ENCODE measurements at places on chromosomes 7 and 10.

DNA sequence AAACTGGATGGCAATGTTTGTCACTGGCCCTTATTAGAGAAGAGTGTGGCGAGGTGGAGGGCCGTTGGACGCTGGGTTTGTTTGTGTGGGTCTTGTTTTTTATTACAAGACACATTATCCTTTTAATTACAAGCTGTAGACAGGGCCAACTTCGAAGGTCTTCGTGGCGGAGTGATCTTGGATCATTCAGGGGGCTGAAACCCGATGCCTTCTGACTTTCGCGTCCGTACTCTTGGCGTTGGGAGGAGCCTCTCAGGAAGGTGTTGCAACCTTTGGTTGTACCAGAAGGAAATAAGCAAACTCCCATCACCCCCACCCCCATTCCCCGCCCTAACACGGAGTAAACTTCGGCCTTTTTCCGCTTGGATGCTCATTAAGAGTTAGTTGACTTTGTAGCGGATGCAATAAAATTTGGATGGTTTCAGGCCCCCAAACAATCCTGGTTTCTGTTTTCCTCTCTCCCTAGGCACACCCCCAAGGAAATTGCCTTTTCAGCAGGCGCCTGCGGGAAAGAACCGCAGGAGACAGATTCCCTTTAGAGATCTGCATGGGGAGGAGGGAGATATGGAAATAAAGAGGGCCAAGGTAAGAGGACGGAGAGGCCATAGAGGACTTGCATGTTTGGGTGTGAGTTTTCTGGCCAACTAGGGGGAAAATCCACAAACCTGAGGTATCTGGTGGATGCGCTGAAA lies 294.5 kb upstream of the NFE2L3 start:
- no peak for DNase-seq
- no peak overlapping the region for H3K4me3 ChIP-seq
- peaks cover 59% of the 10 kb centered on the region for H3K27me3 ChIP-seq
- no peak overlapping the region for H3K27ac ChIP-seq

DNA sequence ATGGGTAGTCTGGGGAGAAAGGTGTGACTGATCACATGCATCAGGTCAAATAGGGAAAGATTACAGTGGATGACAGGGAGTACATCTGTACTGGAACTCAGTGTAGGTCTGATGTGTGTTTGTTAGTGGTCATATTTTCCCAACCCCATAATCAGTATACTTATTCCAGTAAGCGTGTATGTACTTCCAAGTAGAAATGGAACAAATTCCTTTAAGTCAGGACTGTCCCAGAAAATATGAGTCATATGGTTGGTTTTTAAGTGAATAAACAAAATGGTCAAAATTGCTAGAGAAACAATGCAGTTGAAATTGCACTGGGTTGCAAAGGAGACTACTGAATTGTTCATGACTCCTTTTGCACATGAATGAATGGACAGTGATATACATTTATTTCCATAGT lies 118.8 kb upstream of the MYO3A start:
- no peaks in the 10 kb centered on the region for H3K27me3 ChIP-seq
- no peak overlapping the region for H3K4me3 ChIP-seq
- no peaks in the 10 kb centered on the region for H3K4me1 ChIP-seq
- no peak overlapping the region for H3K27ac ChIP-seq

DNA sequence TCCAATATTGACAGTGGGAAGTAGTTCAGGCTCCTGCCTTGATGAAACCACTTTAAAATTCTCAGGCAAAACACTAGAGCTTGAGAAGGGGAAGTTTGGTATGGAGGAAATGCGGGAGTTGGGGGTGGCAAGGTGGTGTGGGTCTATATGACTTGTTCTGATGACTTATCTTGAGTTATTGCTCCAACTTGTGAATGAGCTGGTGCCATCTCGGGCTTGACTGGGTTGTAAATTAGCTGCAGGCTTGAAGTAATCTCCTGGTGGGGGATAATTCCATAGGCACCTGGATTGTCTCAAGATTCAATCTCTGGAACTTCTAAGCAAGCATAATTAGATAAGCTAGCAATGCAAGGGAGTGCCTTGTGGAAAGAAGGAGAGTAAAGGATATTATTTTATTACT lies 29.0 kb downstream of the MRPL32 start:
- peaks cover 2% of the 10 kb centered on the region for H3K27me3 ChIP-seq
- DNase-seq = no peak
- no peak overlapping the region for H3K27ac ChIP-seq
- no peaks in the 10 kb centered on the region for H3K36me3 ChIP-seq
- no peaks in the 10 kb centered on the region for H3K4me1 ChIP-seq
- no peak overlapping the region for H3K4me3 ChIP-seq

- no peaks in the 10 kb centered on the region for H3K27me3 ChIP-seq
- H3K4me1 ChIP-seq = no peaks in the 10 kb centered on the region
- DNase-seq = no peak
Measured at GRCh38 chr10:107618504-107618994, 454.0 kb upstream of the SORCS1 start.

GRCh38 chr7:66267249-66267648 lies 62.1 kb downstream of the TPST1 start:
- H3K27ac ChIP-seq = no peak overlapping the region
- DNase-seq = no peak
- no peak overlapping the region for H3K4me3 ChIP-seq

DNA sequence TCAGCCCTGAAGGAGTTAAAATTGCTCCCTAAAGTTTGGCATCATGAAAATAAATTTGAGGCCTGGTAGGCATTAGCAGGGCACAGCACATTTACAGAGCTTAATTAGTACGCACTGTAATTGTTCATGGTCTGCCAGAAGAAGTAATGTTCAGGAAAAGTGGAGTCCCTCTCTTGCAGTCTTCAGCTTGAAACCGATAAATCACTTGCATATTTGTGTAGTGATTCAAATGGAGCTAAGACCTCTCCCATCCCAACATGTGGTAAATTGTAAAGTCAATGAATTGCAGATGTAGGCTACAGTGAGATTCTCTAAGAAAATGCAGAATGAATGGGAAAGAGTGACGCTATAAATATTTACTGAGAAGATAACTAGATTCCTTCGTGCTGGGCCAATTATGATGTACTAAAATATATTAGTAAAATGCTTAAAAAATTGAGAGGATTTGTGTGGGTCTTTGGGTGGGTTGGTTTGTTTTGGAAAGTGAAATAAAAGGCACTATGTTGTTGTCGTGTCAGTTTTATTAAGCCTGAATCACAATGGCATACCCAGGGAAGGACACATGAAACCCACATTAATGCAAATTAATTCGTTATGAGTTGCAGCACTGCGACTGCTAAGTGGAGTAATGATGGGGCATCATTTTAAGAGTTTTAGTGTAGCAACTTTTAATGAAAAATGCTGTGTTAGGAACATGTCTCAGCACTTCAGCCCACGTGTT lies 8.4 kb downstream of the TCF7L2 start:
- no peak overlapping the region for H3K27ac ChIP-seq
- H3K27me3 ChIP-seq = peaks cover 76% of the 10 kb centered on the region
- no peaks in the 10 kb centered on the region for H3K36me3 ChIP-seq
- no peak overlapping the region for H3K4me3 ChIP-seq
- peaks cover 2% of the 10 kb centered on the region for H3K4me1 ChIP-seq
- no peak for DNase-seq

GRCh38 chr10:80532571-80532970 lies 5.1 kb upstream of the SH2D4B start:
- peak overlapping the region; percentile 97 for H3K27ac ChIP-seq
- peaks cover 23% of the 10 kb centered on the region for H3K36me3 ChIP-seq
- peak overlapping the region; percentile 47 for H3K4me3 ChIP-seq
- peaks cover 57% of the 10 kb centered on the region for H3K4me1 ChIP-seq
- H3K27me3 ChIP-seq = no peaks in the 10 kb centered on the region

GRCh38 chr10:59829024-59829423 lies 75.8 kb upstream of the MRLN start:
- H3K36me3 ChIP-seq = peaks cover 37% of the 10 kb centered on the region
- H3K27me3 ChIP-seq = no peaks in the 10 kb centered on the region
- DNase-seq = no peak
- H3K27ac ChIP-seq = no peak overlapping the region

GRCh38 chr7:140342727-140343514 lies 55.4 kb downstream of the SLC37A3 start:
- DNase-seq = no peak
- no peaks in the 10 kb centered on the region for H3K27me3 ChIP-seq
- no peak overlapping the region for H3K4me3 ChIP-seq
- peaks cover 9% of the 10 kb centered on the region for H3K36me3 ChIP-seq
- H3K27ac ChIP-seq = no peak overlapping the region

DNA sequence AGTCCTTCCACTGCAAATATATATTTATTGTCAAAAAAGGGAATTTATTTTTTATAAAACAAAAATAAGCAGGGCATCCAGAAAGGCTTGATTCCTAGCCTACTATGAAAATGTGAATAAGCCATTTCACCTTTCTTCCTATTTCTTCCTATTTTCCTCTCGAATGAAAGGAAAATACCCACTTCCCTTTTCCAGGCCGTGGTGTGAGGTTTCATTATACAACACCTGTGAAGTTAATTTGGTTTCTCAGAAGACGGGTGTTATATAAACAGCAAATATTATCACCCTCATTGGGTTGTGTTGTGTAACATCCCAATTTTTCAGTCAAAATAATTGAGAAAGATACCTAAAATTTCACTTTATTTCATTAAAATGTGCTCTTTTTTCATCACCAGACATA lies 214.3 kb downstream of the DGKB start:
- no peaks in the 10 kb centered on the region for H3K36me3 ChIP-seq
- H3K4me1 ChIP-seq = no peaks in the 10 kb centered on the region
- no peak overlapping the region for H3K27ac ChIP-seq
- no peak for DNase-seq
- H3K4me3 ChIP-seq = no peak overlapping the region

DNA sequence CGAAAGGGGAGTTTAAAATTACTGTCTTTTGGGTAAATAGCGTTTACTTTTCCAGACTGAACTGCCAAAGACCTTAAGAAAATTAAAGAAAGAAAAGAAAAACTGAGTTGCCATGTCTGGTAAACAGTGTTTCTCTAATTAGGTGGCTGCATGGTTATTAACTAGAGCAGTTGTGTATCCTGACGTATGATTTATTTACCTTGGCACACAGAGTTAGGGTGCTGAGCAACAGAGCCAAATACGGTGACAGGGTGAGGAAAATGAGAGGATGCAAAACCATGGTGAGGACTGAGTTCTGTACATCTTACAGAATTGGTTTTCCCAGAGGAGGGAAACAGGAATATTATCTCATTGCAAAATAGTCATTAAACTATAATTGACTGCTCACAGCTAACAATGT lies 546.4 kb upstream of the FZD8 start:
- DNase-seq = no peak
- no peak overlapping the region for H3K4me3 ChIP-seq
- no peaks in the 10 kb centered on the region for H3K27me3 ChIP-seq
- H3K27ac ChIP-seq = no peak overlapping the region
- H3K4me1 ChIP-seq = no peaks in the 10 kb centered on the region
- H3K36me3 ChIP-seq = no peaks in the 10 kb centered on the region

DNA sequence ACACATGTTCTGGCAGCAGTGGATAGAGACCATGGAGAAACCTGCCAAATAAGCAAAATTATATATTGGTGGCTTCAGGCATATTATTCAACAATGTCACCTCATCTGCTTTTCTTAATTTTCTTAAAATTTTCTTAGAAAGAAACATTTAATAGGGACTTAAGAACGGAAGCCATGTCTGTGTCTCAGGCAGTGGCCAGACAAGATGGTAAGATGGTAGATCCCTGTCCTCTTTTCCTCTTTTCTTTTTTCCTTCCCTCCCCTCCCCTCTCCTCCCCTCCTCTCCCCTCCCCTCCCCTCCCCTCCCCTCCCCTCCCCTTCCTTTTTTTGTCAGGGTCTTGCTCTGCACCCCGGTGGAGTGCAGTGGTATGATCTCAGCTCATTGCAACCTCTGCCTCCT lies 24.2 kb upstream of the ICA1 start:
- H3K27me3 ChIP-seq = peaks cover 20% of the 10 kb centered on the region
- no peak overlapping the region for H3K27ac ChIP-seq
- no peaks in the 10 kb centered on the region for H3K36me3 ChIP-seq
- no peak overlapping the region for H3K4me3 ChIP-seq

GRCh38 chr7:91085175-91085574 lies 179.1 kb upstream of the FZD1 start:
- DNase-seq = no peak
- peak overlapping the region; percentile 74 for H3K27ac ChIP-seq
- peaks cover 14% of the 10 kb centered on the region for H3K4me1 ChIP-seq
- peaks cover 3% of the 10 kb centered on the region for H3K27me3 ChIP-seq

DNA sequence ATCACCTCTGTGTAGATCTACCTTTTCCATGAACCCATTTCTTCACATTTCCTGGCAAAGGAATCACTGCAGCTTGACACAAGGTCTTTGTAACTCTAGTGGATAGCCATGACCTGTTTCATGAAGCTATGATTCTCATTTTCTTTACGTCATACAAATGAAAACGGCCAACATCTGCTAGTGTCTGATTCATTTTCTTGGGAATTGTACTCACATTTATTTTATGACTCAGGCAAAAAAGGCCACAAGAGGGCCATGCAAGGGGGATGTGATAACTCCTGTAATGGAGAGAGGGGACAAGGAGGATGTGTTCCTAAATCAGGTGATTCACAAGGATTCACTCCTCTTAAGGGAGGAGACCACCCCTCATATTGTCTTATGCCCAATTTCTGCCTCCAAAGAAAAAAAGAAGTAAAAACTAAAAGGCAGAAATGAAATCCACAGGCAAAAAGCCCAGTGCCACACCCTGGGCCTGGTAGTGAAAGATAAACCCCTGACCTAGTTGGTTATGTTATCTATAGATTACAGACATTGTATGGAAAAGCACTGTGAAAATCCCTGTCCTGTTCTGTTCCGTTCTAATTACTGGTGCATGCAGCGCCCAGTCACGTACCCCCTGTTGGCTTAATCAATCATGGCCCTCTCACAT lies 249.9 kb downstream of the IPMK start:
- DNase-seq = no peak
- no peak overlapping the region for H3K4me3 ChIP-seq
- H3K36me3 ChIP-seq = no peaks in the 10 kb centered on the region

DNA sequence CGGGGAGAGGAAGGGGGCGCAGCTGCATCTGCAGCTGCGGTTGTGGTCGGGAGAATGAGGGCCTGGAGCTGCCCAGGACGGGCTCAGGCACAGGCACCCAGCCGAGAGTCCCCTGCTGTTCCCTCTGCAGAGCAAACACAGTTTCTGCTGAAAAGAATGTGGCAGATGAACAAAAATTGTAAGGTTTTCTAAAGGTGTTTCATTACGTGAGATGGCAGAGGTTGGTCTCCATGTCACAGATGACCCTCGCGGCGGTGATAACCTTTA lies 456.2 kb downstream of the DNAJB6 start:
- H3K36me3 ChIP-seq = no peaks in the 10 kb centered on the region
- no peak overlapping the region for H3K4me3 ChIP-seq
- no peaks in the 10 kb centered on the region for H3K4me1 ChIP-seq
- no peaks in the 10 kb centered on the region for H3K27me3 ChIP-seq

GRCh38 chr10:132052124-132052523 lies 13.6 kb upstream of the JAKMIP3 start:
- H3K27ac ChIP-seq = no peak overlapping the region
- DNase-seq = no peak
- H3K4me3 ChIP-seq = no peak overlapping the region
- H3K36me3 ChIP-seq = no peaks in the 10 kb centered on the region

DNA sequence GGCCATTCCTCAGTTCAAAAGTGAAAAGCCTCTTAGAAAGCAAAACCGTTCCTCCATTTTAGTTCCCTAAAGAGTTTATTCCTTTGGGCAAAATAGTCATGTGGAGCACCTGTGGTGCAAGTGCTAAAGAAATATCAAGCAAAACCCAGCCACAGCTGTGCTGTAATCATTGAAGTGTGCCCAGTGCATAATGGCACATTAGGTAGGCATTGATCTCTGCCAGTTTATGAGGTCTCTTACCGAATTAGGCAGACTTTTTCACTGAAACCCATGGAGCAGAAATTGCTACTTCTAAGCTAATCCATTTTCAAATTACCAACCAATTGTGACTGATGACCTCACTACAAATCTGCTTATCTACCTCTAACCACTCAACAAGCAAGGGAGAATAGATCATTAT lies 97.2 kb upstream of the SEMA3A start:
- no peaks in the 10 kb centered on the region for H3K4me1 ChIP-seq
- H3K4me3 ChIP-seq = no peak overlapping the region
- no peaks in the 10 kb centered on the region for H3K36me3 ChIP-seq
- no peak overlapping the region for H3K27ac ChIP-seq
- no peak for DNase-seq
